ENCODE measurements at places on chromosomes 16 and 17.
A peak's percentile ranks its signal among the peaks of the same experiment; 100 is the strongest.

DNA sequence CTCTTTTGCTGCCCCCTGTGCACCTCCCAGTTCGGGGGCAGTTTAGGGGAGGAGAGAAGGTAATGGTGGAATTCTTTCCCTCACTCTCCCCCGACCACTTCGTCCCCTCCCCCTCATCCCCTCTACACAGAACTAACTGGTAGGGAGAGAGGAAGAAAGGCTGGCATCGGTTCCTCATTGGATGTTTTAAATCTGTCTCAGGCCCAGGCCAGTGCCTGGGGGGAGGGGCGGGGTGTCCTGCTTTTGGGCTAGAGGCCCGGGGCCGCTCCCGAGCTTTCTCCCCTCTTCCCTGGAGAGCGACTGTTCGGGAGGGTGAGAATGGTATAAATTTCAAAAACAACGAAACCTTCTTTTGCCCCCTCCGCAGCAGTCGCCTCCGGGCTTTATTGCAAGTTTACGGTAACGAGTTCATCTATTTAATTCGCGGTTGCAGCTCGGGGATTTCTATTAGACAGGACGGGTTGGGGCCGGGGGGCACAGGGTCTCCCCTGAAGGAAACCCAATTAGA lies at the start of gene PRAC2:
Gene PRAC2, plus strand, starts transcription at position 271 of the 508 bp plus-strand sequence. CDS start 1,226 bp downstream, outside the sequence.
- DNase-seq = no peak

GRCh38 chr16:2515180-2515851 lies 1.6 kb downstream of the ATP6V0C start:
- DNase-seq = no peak

- no peak for DNase-seq
Measured at GRCh38 chr17:20302246-20302917, 165.0 kb downstream of the LGALS9B start.

DNA sequence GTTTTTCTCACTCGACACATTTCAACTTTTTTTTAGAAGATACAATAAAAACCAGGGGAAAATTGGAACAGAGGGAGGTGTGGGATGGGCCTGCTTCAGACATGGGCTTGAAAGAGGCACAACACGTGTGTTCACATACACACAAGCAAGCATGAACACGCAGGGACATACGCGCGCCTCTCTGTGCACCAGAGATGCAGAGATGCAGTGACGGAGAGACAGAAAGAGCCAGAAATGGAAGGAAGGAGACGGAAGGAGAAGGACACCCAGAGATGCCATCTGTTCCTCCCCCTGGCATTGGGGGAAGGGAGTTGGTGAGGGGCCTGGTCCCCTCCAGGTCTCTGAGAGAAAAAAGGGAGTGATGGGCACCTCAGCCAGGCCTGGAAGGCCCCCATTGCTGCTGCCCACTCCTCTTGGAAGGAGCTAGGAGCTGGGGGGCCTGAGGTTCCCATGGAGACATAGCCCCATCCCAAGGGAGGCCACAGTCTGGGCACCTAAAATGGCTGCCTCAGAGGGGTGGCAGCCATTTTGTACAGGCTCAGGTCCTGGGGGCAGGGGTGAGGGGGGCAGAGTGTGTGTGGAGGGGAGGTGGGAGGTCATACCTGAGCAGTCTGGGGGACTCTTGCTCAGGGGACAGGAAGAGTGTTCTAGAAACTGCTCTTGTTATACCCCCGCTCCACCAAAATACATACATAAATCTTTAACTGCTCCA lies 3.8 kb upstream of the NEUROD2 start:
- no peak for DNase-seq

DNA sequence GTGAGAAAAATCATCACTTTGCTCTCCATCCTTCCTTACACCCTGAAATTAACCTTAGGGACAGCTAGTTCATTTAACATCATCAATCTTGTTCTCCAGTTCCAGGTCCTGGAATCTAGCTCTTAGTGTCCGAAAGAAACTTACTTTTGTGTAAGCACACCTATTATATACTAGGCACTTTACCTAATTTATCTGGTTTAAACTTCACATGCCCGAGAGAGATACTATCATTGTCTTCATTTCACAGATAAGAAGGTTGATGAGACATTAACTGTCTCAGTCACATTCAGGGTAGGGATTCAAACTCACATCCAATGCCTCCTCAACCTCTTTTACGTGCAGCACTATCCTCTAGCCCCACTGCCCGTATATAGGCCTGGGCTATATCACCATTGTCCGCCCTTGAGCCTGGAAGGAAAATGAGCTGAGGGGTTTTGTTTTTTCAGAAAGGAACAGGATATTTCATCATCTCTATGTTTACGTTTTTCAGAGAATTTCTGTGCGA lies 501 bp upstream of the AP2B1 start:
- no peak for DNase-seq

DNA sequence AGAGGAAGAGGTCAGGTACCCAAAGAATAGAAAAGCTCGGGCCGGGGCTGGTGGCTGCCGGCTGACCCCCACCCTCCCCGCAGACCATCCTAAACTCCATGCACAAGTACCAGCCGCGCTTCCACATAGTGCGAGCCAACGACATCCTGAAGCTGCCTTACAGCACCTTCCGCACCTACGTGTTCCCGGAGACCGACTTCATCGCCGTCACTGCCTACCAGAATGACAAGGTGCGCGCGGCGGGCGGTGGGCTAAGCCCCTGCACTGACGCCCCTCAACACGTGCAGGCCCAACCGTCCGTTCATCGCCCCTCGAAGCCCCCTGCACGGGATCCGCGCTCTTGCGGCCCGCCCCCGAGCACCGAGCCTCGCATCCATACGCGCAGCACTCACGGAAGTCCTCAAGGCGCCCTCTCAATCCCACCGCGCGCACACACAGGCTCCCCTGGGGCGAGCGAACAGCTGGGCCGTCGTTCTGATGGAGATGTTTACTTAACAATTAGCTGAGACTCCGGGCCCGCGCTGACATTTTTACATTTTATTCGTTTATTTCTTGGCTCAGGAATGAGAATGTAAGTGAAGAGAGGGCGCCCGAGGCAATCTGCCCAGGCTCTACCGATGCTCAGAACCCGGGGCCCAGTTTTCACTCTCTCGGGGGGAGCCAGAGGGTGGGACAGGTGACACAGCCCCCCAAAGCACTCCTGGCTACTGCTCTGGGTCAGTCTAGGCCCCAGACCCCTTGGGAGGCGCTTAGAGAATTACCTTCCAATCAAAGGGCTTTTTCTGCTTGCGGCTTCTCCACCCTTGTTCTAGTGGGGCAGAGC lies 3.5 kb downstream of the TBX2 start:
- peak; percentile 67 for DNase-seq

DNA sequence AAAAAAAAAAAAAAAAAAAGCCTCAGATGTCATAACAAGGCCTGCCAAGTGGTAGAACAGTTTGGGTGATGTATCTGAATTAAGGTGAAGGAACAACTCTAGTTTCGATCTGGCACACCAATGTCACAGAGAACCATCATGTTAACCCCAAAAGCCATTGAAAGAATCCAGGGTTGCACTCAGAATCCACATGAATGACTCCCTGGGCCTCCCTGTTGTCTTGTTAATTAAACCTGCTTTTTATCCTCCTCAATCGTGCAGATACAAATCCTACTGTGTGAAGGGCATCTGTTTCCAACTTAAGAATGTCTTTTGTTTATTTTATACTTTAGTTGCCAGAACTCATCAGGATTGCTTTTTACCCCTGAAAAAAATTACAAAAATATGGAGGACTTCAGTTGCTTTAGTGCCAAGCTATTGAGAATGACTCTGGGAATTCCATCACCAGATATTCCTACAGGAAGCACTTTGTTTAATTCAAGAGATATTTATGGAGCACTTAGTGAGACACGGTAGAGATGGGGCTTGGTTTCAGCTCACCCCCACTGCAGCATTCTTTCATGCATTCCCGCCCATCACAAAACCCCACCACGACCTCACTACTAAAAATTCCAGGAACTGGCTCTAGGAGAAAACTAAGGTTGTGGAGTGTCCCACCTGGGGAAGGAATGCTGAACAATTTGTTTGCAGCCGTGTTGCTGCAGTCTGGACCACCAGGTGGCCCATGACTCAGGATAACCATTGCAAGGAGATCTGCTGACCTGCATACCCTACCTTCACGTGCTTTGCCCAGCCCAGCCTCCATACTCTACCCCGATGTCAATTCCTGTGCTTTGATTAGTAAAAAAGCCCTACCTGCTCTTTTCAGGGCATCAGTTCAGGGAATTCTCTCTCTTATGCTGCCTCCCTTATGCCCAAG lies 63.8 kb upstream of the GPRC5B start:
- no peak for DNase-seq

DNA sequence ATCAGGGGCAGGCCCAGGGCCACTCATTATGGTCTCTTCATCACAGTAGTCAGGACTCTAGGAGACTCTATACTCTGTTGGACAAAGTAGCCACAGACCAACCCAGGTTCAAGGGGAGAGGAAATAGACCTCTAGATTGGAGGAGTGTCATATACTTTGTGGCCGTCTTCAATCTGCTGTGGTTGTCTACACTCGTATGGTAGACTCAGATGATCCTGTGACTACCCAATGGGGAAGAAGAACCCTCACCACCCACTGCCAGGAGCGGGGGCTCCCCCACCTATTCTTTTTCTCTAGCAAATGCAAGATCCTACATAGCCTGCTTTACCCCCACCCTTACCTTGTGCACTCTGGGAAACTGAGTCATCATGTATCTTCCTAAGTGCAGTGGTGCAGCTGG lies 80.5 kb downstream of the KSR1 start:
- no peak for DNase-seq

GRCh38 chr17:49249292-49249794 lies 18.8 kb upstream of the PHOSPHO1 start:
- DNase-seq = no peak

GRCh38 chr16:62272035-62272434 lies 235.8 kb upstream of the CDH8 start:
- no peak for DNase-seq

DNA sequence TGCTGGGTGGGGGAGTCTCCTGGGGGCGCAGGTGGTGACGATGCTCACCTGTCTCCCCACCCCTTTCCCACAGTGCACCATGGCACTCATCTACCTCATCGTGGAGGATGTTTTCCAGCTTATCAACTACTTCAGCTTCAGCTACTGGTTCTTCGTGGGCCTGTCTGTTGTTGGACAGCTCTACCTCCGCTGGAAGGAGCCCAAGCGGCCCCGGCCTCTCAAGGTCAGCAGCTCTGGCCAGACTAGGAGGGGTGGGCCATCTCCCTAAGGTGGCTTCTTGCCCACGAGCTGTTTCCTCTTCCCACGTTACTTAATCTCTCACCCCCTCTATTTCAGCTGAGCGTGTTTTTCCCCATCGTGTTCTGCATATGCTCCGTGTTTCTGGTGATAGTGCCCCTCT lies 14.5 kb downstream of the SLC7A6OS start:
- no peak for DNase-seq

DNA sequence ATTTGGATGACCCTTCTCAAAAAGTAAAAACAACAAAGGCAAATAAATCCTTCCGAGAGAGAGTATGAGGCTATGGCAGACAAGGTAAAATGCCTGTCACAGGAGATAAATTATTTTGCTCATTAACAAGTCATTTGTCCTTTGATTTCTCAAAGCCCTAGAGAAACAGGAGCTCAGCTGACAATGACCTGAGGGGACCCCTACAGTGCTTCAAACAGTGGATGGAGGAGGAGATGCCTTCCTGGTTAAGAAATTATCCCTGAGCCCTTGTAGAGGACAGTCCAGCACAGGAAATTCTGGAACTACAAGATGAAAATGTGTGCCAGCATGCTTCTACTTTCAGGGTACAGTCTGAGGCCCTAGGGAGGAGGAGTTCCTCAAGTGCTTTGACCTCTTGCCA lies 24.0 kb upstream of the RHBDL3 start:
- no peak for DNase-seq

- no peak for DNase-seq
Measured at GRCh38 chr16:88058817-88059216, 107.6 kb downstream of the BANP start.

- DNase-seq = no peak
Measured at GRCh38 chr16:12426122-12426521, 377.6 kb downstream of the CPPED1 start.

DNA sequence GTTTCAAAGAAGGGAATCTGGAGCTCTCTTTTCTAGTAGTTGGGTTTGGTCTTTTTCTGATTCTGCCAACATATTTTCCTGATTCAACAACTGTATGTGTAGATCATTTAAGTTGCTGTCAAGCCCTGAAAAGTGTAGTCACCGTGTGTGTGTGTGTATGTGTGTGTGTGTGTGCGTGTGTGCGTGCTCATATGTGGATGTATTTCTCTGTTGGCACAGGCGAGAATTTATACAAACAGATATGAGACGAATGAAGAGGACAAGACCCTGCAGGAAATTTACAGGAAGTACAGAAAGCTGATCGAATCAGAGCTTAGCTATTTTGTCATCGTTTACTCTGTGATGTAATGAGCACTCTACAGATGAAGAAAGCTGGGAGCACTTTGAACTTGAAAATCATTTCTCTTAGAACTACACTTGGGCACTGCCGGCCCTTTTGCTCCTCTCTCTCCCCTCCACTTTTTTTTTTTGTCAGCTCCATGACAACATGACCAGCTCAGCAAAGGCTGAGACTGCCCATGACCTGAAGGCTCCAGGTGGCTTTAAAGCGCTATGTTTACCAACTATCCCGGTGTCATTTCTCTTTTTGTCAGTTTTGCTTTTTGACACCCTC lies 11.2 kb downstream of the FBXO39 start:
- no peak for DNase-seq

GRCh38 chr17:67067571-67068482 lies 23.5 kb downstream of the CACNG1 start:
- DNase-seq = no peak

- DNase-seq = no peak
Measured at GRCh38 chr17:71037386-71037785, 868.1 kb downstream of the KCNJ2 start.

GRCh38 chr17:69854225-69854780 lies 220.7 kb upstream of the KCNJ16 start:
- DNase-seq = no peak

DNA sequence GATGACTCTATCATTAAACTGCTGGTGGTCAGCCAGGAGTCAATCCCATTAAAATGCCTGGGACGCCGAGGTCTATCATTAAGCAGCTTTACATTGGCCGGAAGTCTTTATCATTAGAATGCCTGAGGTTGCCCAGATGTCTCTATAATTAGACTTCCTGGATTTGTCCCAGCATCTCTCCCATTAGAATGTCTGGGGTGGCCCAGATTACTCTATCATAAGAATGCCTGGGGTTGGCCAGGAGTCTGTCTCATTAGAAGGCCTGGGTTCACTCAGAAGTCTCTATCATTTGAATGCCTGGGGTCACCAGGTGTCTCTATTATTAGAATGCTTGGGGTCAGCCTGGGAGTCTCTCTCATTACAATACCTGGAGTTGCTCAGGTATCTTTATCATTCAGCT lies 2227.2 kb downstream of the TP53TG3F start:
- no peak for DNase-seq

GRCh38 chr17:55722742-55723487 lies at the start of gene TMEM100:
TSS of gene TMEM100 (minus strand) at chr17:55722864. CDS start at chr17:55721070, 1,794 bp downstream.
- DNase-seq = no peak

- DNase-seq = no peak
Measured at GRCh38 chr16:55539049-55539448, 27.4 kb upstream of the CAPNS2 start.

GRCh38 chr16:88379694-88380040 lies 3.1 kb upstream of the ZNF469 start:
- no peak for DNase-seq

GRCh38 chr16:31199430-31200041 lies 3.0 kb downstream of the PYCARD start:
- no peak for DNase-seq

GRCh38 chr16:67108931-67109406 lies 772 bp upstream of the PHAF1 start:
- peak; percentile 3 for DNase-seq

- DNase-seq = no peak
Measured at GRCh38 chr16:15052747-15053476, 3.0 kb downstream of the NTAN1 start.

GRCh38 chr17:76674600-76674999 lies 31.0 kb upstream of the ST6GALNAC1 start:
- no peak for DNase-seq
